ENCODE measurements at places on chromosomes 1 and 21. TPM values are rescaled to one million over a fixed set of nuclear protein-coding genes. Genes with fewer than 3 reads are reported as not detected.

- no peak for DNase-seq
Observed at GRCh38 chr1:165415068-165415467, 29.9 kb downstream of the RXRG start.

- DNase-seq, result no peak
Observed at GRCh38 chr1:18646091-18646785, 15.6 kb downstream of the PAX7 start.

DNA sequence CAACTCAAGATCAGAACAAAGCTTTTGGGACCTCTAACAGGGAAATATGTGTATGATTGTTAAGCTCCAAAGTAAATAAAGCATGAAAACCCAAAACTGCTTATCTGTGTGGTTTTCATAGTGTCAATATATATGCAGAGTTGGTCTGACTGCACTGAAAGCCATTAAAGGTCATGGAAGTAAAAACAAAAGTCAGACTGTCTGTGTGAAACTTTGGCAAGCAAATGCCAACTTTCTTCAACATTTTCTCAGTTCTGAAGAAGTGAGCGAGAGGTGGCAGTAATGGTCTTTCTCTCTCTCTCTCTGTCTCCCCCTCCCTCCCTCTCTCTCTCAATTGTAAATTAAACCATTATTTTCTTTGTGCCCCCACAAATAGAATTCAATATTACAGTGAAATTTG lies 100.1 kb upstream of the S1PR1 start:
- no peak for DNase-seq

GRCh38 chr1:40785446-40785845 lies 1.9 kb downstream of the KCNQ4 start:
- DNase-seq, result no peak

- DNase-seq, result no peak
Observed at GRCh38 chr1:199724049-199724448, 303.5 kb upstream of the NR5A2 start.

DNA sequence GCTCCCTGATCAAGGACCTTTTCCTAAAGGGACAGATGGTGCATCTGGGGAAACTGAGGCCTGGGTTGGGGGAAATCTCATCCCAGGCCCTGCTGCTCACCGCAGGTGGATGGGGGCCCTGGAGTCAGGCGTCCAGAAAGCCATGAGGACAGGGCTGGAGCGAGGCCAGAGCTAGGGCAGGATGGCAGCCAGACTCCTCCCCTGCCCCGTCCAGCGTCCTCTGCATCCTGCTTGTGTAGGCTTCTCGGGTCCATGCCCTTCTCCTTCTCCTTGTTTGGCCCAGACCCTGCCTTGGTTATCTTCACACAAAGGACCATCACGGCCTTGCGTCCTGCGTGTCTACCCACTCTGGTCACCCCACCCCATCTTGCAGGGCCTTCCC lies 43.0 kb downstream of the TRIM11 start:
- no peak for DNase-seq

DMBX1 gene
- total RNA-seq, result not detected

GRCh38 chr21:28338701-28339305 lies 653.9 kb downstream of the LTN1 start:
- no peak for DNase-seq

DNA sequence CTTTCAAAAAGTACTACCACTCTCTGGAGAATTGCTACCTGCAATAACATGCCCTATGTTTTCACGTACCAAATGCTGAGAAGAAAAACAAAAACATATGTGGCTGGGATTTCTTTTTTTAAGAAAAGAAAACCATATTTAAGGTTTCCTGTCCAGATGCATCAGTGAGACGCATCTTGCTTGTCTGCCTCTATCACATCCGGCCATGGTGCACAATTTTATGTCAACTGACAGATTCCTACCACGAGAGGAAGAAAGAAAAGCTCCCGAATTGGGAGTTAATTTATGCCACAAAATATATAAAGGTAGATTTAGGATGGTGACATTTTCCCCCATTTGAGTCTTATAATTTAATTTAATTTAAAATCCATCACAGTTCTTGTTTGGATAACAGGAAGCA lies 62.3 kb upstream of the COL24A1 start:
- DNase-seq, result no peak

DNA sequence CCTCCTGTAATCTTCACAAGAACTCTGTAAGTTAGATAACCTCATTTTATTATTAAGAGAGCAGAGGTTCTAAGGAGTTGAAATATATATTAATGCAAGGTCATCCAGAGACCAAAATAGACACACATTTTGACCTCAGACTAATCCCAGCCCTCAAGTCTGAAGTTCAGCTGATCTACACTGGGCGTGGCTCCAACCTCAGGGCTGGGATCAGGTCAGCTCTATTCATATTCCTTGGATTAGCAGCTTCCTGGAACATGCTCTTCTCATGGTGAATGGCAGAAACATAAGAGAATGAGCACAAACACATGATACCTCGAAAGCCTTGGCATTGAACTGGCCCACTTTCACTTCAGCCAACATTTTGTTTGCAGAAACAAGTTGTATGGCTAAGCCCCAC lies 200.8 kb upstream of the ST6GALNAC5 start:
- DNase-seq, result no peak

GRCh38 chr1:56135864-56136147 lies 443.6 kb downstream of the PLPP3 start:
- DNase-seq, result no peak

DNA sequence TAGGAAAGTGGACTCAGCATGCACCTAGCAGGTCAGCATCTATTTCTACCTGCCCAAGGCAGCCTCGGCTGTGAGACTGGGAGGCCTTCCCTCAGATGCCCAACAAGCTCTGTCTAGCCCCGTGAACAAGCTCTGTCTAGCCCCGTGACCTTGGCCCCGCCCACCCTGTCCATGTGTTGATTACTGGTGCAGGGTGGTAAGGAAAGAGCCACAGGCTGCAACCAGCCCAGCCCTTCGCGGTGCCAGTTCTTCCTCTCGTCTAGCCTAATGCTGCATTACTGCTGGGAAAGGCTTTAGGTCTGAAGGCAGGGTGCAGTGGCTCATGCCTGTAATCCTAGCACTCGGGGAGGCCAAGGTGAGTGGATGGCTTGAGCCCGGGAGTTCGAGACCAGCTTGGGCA lies 2.2 kb downstream of the GPR153 start:
- DNase-seq, result no peak

Data from progenitor cell of endocrine pancreas (in vitro differentiated cells).